ENCODE measurements at places on chromosomes 6 and 20.

DNA sequence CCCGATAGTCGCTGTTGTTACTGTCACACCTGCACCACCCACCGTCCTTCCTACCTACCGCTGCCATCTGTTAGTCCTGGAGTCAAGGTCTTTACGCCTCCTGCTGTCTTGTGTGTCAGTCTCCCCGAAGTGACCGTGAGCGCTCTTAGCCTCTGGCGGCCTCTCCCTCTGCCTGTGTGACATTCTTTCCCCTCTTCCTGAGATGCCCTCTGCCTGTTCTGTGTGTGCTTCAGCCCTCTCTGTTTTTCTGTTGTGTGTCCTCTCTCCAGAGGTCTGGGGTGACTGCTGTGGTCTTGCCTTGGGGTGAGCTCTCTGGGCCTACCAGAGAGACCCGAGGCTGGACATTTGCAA lies 54.9 kb downstream of the TCP11 start:
- DNase-seq = no peak

DNA sequence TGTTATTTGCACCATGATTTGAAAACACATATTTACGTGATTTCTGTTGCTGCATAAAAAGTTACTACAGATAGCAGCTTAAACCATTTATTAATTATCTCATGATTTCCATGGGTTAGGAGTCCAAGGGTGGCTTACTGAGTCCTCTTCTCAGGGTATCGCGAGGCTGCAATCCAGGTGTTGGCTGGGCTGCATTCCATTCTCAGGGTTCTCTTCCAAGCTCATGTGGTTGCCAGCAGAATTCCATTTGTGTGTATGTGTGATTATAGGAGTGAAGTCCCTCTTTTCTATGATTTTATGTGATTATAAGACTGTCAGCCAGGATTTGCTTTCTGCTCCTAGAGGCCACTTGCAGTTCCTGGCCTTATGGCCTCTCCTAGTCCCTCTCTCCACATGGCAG lies 135.1 kb downstream of the FAM83B start:
- no peak for DNase-seq

DNA sequence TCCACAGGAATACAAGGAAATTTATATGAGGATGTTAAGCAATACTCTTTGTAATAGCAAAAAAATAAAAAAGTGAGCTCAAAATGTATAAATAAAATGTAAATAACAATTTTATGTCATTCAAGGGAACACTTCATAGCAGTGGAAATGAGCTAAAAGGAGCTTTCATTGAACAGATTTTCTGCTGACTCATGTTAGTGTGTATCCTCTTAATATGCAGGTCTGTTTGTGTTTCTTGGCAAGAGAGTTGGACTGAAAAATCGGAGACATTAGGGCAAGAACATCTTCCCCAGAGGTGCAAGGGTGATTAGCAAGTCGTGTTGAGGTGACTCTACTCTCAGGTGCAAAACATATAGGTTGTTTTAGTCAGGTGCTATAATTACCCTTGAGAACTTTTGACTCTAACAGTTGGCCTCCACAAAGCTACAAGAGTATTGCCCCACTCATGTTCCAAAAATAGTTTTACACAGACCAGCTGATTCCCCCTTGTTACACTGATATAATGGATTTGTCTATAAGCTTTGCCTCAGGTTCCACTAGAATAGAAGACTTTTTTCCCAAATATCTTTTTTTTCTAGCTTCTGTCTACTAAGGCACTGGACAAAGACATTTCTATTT lies 702.9 kb downstream of the TENT5A start:
- DNase-seq = no peak

DNA sequence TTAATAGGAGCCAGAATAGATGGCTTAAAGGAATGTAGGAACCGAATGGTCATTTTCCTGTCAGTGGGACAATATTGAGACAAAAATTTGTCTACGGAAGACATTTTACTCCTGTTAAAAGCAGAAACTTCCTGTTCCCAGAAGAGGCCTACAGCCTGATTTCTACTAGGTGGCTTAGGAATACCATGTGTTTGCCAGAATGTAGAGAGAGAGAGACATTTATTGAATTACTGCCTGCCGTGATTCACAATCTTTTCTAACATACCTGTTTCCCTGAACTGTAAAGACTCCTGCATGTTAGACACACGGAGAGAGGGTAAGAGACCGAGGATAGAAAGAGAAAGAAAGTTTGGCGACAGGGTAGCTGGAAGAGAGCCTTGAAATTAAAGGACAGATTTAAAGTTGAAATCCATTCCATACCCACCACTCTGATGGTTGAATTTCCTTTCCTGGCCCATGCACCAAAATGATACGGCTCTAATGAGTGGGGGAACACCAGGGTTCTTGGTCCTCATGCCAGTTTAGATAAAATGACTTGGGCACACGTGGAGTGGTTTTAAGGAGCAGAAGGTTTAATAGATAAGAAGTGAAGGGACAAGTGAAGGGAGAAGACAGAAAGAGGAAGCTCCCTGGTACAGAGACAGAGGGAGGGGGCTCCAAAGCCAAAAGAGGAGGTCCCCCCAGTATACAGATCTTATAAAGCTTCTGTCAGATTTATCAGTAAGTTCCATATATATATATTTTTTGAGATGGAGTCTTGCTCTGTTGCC lies 22.5 kb downstream of the NCOA3 start:
- DNase-seq = no peak

GRCh38 chr6:20876561-20876960 lies 342.3 kb downstream of the CDKAL1 start:
- no peak for DNase-seq

DNA sequence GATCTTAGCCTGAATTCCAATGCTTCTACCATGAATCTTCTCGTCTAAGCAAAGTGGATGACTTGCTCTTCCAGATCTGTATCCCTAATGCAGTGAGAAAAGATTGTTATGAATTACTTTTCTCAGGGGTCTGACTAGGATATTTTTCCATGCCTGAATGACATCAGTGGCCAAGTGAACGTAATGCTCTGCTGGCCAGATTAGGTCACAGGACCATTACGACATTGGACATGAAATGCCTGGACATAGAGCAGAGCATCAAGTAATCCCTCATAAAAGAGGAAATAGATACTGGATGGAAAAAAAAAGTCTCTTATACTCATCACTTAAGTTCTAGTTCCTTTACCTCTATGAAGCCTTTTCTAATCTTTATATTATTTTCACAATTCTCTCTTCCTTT lies 12.1 kb upstream of the THEMIS start:
- DNase-seq = no peak

GRCh38 chr6:159169557-159170332 lies 545 bp downstream of the FNDC1 start:
- DNase-seq = no peak

GRCh38 chr6:118781897-118782296 lies 112.1 kb upstream of the ASF1A start:
- no peak for DNase-seq

All from MM.1S (cell line).